ENCODE measurements at places on chromosomes 11 and 22.

DNA sequence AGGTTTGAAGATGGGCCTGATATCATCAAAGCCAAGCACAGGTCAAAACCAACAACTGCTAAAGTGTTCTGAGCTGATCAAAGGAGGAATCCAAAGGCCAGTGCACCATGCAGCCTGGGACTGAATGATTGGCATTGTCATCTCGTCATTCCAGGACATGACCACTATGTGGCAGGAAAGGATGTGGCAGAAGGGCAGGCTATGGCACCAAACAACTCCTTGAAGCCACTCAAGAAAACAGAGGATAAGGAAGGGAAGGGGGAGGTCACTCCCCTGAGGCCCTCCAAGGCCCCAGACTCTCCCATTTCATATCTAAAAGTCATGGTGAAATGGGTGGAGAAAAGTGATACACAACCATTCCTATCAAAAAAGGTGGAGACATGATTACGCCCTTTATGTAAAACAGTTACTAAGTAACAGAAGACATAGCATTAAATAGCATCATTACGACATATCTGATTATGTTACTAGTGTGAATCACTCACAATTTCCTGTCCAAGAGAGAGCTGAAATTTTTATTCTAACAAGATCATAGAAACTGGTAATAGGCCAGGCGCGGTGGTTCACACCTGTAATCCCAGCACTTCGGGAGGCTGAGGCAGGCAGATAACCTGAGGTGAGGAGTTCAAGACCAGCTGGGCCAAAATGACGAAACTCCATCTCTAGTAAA, 49.3 kb downstream of the AHNAK start:
- DNase-seq, result peak; percentile 75

- peak; percentile 94 for DNase-seq
Observed at GRCh38 chr11:27861706-27862430, 161.6 kb upstream of the BDNF start.

DNA sequence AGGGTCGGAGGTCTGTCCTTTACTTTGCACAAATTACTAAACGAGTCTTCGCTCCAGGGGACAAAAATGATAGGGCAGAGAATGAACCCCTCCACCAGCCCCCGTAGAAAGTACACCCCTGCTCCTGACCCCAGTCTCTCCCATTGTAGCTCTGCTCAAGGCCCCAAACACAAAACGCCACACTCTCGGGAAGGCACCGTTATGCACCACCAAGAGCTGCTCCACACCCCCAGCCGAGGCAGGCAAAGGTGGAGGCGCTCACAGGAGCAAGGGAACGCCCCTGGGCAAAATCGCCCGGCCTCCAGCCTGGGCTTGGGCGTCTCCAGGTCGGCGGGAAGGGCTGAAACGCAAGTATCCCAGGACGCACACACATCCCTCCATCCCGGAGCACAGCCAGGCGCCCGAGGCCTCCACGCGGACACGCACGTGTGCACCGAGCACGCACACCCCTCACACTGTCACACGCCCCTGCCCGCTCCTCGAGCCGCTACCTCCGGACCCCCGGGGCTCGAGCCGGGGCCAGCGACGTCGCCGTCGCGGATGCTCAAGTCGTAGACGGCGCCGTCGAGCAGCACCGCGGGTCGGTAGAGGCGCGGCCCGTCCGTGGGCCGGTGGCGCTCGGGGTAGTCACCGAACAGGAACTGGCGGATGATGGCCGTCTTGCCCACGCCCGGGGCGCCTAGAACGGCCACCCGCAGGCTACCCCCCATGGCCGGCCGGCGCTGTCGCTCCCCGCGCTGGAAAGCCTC, 786 bp downstream of the RASL10A start:
- DNase-seq, result no peak

DNA sequence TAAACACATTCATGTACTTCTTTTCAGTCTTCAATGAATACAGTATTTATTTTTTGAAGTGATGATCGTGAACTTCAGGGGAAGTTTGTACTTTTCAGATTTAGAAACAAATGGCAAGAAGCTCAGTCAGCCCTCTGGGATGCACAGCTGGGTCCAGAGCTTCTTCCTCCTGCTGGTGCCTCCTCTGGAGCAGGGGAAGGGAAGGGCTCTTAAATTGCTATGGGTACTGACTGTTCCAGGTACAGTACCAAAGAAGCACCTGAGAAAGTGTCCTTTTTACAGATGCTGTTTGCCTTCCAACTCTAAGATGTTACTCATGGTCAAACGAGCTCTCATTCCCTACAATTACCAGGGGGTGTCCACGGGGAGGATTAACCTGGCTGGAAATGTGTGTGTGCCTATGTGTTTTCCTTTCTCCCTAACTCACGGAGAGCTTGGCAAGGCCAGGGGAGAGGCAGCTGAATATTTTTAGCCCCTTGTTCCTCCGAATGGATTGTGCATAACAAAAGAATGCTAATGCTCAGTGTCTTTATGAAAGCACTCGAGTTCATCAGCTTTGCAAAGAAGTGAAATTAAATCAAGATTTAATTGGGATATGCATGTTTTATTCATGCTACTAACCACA, 313.7 kb upstream of the CADM1 start:
- no peak for DNase-seq

GRCh38 chr11:64429970-64430369, 71.0 kb downstream of the RPS6KA4 start:
- DNase-seq, result no peak

DNA sequence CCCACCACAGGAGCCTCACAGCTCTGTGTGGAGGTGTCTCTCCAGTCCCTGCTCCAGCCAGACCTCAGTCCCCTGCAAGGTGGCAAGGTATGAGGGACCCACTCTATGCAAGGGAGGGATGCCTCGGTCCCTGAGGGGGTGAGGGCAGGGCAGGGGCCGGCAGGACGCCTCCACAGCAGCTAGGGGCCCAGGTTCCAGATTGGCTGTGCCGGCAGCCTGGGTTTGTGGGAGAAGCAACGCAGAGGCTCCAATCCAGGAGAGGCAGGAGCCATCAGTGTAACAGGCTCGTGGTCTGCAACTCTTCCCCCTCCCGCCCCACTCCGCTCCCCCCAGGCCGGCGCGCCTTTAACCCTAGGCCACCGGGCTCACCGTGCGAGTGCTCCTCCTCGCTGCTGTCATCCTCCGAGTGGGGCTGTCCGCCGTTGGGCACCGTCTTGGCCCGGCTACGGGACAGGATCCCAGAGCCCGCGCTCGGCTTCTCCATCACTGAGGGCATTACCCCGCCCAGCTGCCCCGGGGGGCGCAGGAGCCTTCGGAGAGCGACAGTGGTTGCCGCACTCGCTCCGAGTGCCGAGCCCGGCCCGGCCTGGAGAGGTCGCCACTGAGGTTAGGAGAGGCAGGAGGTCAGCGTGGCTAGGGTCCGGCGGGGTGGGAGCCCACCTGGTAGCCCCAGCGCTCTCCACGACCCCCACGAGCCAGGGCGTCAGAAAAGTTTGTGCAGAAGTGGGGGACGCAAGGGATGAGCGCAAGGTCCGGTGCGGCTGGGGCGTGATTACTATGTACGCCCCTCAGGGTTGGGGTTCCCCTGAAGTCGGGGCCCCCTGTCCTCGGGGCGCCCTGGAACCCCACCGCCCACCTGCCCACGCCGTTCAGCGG, 765 bp downstream of the RCOR2 start:
- DNase-seq, result no peak

Measured in astrocyte (in vitro differentiated cells and primary cell).